Vagina (tissue), 2 donors: ENCODE measurements at places on chromosomes 12 and 14.
A peak's percentile ranks its signal among the peaks of the same experiment; 100 is the strongest.

DNA sequence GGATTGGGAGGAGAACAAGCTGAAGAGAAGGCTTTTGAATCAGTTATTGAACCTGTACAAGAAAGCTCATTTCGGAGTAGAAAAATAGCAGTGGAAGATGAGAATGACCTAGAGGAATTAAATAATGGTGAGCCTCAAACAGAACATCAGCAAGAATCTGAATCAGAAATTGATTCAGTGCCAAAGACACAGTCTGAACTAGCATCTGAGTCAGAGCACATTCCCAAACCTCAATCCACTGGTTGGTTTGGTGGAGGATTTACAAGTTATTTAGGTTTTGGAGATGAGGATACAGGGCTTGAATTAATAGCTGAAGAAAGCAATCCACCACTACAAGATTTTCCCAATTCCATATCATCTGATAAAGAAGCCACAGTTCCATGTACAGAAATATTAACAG is 13.5 kb downstream of the MIA2 start:
- no peak for DNase-seq

DNA sequence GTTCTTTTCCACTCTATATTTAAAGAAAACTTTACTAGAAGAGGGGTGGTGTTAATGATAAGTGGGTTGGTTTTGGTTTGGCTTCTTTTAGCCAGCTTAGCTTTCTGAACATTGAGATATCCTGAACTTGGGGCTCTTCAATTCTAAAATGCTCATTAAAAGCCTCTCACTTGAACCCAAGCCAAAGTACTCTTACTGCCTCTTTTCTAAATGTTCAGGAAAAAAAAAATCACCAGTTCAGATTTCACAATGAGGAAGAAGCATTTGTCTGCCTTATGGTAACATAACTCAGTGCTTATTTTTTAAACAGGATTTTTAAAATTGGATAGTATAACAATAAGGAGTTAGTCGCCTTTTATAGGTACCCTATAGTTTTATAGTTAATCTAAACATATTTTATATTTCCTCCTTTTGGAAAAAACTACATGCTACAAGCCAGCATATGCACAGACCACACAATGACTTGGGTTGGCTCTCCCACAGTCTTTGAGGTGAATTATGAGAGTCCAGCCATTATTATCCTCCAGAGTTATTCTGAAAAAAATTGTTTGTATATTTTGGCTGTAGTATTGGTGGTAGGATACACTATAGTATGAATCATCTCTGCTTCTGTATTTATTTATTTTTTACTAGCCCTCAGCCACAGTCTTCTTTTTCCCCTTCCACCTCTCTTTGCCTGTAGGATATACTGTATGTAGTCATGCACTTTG is 195.5 kb upstream of the TMPO start:
- no peak for DNase-seq

DNA sequence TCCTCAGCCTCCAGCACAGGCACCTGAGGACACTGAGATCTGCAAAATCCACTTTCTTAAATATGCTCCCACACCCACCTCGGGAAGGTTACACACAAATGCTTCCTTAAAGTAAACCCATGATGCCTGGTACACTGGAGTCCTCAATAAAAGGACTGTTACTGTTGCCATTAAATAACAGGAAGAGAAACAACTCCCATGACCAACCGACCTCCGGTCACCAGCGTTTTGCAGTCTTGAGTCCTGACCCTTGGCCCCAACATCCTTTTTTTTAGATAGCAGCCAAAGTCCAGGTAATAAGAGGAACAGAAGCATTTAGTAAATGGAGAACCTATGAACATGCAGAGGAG is 42.4 kb downstream of the ITPK1 start:
- no peak for DNase-seq

- no peak for DNase-seq
Observed at GRCh38 chr12:123941624-123942237, 30.9 kb downstream of the CCDC92 start.

GRCh38 chr12:12221560-12221959 is 45.3 kb downstream of the LRP6 start:
- DNase-seq: no peak

GRCh38 chr14:72941286-72941985 is 15.2 kb downstream of the DCAF4 start:
- DNase-seq: no peak

- DNase-seq: no peak
Observed at GRCh38 chr14:69674546-69675244, 63.3 kb downstream of the SUSD6 start.

DNA sequence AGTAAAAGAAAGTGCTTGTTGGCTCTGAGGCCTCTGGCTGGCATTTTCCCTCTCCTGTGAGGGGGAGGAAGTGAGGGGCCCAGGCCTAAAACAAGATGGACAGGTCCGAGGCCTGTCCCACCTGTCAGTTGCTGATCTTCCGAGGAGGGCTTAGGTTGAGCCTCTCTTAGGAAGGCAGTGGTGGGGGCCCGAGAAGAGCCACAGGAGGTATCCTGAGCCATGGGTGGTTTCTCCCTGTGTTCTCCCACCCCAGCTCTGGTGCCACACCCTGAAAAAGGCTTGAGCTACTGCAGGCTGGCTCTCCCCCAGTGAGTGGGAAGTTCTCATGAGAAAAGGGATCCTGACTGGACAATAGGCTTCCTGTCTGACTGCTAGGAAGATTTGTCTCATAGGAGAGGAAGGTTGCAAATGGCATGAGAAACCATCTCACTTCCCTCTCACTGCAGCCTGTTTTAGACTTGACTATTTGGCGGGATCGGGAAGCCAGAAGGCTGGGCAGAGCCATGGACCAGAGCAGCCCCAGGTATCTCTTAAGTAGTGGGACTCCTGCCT is 72.1 kb upstream of the SRSF5 start:
- DNase-seq: no peak

DNA sequence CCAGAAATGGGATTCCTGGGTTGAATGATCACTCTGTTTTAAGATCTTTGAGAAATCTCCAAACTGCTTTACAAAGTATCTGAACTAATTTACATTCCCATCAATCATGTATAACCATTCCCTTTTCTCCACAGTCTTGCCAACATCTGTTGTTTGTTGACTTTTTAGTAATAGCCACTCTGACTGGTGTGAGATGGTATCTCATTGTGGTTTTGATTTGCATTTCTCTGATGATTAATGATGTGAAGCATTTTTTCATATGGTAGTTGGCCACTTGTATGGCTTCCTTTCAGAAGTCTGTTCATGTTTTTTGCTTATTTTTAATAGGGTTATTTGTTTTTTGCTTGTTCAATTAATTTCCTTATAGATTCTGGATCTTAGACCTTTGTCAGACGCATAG is 211.8 kb upstream of the AVPR1A start:
- DNase-seq: no peak

- DNase-seq: no peak
Observed at GRCh38 chr14:63388766-63389431, 70.2 kb upstream of the GPHB5 start.

DNA sequence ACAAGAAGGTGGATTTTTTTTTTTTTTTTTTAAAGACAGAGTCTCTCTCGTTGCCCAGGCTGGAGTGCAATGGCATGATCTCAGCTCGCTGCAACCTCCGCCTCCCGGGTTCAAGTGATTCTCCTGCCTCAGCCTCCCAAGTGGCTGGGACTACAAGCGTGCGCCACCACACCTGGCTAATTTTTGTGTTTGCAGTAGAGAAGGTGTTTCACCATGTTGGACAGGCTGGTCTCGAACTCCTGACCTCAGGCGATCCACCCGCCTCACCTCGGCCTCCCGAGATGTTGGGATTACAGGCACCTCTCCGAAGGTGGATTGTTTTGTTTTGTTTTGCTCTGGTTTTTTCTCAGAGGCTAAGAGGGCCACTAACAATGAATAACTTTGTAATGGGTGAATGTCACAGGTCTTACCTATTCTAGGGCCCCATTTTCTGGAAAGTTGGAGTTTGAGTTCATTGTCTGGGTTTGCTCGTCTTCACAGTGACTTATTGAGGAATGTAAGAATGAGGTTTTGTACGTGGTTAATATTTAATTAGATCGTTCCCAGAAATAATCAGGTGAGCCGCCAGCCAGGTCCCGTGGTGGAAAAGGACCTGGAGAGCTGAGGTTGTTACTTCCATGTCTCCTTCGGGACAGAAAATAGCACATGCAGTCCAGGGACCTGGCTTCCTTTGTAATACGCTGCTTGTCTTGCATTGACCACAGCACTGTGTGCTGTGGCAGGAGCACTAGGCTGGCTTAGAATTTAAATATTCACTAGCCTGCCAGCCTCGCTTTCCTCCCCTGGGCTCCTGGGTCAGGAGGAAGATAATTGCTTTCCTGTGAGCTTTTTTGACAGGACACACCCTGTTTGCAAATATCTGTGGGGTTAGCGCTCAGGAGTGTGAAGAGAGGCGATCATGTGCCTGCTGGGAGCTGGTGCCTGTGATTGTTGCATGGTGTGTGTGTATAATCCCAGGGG is 2.3 kb downstream of the HIP1R start:
- no peak for DNase-seq

- no peak for DNase-seq
Observed at GRCh38 chr12:1661553-1662335, 29.1 kb upstream of the ADIPOR2 start.

DNA sequence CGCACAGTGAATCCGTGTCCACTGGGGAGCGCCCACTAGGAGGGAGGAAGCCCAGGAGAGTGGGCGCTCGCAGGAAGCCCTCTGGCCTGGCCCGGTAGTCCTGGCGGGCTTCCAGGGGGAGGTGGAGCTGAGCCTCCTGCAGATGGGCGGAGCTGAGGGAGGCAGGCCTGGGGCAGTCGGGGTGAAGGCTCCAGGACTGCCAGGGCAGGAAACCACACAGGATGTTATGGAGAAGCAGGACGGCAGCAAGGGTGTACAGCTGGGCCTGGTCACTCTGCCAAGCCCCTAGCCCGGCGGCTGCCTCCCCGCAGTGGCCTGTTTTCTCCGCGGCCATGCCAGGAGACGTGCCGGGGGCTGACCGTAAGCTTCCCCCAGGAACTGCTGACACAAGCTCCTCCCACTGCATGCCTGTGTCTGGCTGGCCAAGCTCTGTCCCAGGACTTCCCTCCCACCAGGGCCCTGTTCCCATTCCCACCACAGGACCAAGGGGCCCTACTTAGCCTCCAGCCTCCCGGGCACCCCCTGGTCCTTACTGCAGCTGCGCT is 143.4 kb upstream of the C14orf180 start:
- peak; percentile 78 for DNase-seq

- DNase-seq: no peak
Observed at GRCh38 chr12:119512772-119513497, 80.6 kb upstream of the TMEM233 start.

- DNase-seq: no peak
Observed at GRCh38 chr12:124563401-124563800, 4.0 kb downstream of the NCOR2 start.

- DNase-seq: no peak
Observed at GRCh38 chr12:68240975-68241374, 12.4 kb downstream of the IL22 start.

DNA sequence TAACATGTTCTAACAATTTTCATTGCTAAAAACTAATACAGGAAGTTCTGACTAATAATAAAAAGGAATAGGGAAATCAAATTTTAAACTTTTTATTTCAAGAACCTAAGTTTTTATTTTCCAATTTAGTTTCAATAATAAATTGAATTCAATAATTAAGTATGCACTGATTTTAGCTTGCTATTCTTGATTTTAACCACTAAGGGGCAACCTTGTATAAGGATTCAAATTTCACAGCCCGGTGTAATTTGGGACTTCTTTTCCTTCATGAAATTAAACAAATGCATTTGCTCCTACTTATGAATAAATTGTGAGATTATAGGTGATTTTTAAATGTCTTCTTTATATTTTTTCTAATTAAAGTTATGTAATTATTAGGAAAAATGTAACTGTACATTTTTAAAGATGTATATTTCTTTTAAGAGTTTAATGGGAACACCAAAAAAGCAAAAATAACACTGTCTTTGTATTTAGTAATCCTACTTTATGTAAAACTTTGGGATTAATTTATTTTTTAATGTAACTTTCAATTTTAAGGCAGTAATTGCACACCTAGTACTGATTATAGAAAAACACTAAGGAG is 241.4 kb upstream of the PDZRN4 start:
- DNase-seq: no peak

GRCh38 chr12:40226705-40227104 is 1.9 kb downstream of the LRRK2 start:
- DNase-seq: peak; percentile 95

GRCh38 chr12:104132351-104132956 is 5.6 kb downstream of the NFYB start:
- no peak for DNase-seq

- DNase-seq: no peak
Observed at GRCh38 chr12:46455648-46456352, 83.2 kb upstream of the SLC38A2 start.

GRCh38 chr14:64591809-64592208 is 42.0 kb downstream of the PPP1R36 start:
- DNase-seq: no peak

- no peak for DNase-seq
Observed at GRCh38 chr12:109999649-109999971, 380 bp downstream of the ANKRD13A start.

GRCh38 chr12:94185801-94186200 is 37.4 kb downstream of the PLXNC1 start:
- DNase-seq: no peak

DNA sequence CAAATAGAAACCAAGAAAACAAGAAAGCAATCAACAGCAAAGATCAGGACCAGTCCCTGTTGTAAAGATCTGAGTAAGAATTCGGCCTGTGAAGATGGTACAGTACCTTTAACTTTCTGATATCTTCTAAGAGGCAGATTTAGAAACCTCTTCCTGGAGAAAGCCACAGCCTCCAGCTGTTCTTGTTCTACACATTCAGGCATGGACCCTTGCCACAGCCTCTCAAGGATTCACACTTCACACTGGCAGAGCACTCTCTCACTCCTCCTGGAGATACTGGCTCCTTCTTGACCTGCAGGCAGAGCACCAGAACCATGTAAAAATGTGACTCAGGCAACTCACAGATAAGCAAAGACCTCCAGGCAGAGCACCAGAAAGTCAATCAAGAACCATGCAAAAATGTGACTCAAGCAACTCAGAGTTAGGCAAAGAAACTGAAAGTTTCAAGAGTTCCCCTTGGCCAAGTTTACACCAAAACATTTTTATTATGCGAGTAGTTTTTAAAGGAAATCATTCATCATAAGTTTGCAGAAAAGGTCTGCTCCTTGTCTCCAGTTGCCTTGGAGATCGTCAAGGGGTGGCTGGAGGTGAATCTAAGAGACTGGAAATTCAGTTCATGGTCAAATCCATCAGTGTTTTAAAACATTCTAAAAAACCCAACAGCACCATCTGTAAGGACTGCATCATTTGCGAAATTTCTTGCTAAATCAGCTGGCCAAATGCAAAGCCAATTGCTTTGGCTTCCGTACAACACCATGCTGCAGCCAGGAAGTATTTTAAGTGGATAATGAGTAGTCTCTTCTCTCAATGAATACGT is 119.3 kb upstream of the MDM1 start:
- no peak for DNase-seq

GRCh38 chr12:104598342-104599271 is 141.9 kb downstream of the CHST11 start:
- DNase-seq: no peak

GRCh38 chr12:113961921-113962710 is 4.0 kb downstream of the RBM19 start:
- no peak for DNase-seq

- no peak for DNase-seq
Observed at GRCh38 chr14:61512026-61512834, 183.1 kb upstream of the HIF1A start.
